GM23248 (cell line): ENCODE measurements at places on chromosomes 11 and 22. TPM values are rescaled to one million over a fixed set of nuclear protein-coding genes. Genes with fewer than 3 reads are reported as not detected.

UCP3 gene
- total RNA-seq, result 0.11 TPM in 1 of 2 replicates, not detected in the other

DNA sequence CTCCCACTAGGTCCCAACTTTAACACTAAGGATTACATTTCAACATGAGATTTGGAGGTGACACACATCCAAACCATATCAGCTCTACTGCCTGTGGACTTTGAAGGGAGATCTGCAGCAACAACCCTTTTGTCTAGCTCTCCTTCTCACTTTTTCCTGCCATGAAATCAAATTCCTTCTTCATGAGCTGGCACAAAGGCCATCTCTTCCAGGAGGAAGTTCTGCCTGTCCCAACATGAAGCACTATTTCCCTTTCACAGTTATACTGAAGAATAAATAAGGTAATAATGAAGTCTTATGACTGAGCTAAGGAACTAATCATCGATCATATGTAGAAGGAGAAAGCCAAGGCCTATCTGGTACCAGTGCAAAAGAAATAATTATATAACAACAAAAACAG lies 253.5 kb upstream of the TENM4 start:
- no peak for DNase-seq

DNA sequence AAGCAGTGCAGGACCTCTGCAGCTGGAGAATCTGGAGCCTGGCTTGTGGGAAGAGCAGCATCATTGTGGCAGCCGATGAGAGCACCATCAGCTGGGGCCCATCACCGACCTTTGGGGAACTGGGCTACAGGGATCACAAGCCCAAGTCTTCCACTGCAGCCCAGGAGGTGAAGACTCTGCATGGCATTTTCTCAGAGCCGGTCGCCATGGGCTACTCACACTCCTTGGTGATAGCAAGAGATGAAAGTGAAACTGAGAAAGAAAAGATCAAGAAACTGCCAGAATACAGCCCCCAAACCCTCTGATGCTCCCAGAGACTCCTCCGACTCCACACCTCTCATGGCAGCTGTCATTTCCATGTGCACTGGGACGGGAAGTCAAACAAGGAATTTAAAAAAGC lies 35.6 kb downstream of the ASRGL1 start:
- DNase-seq, result no peak

DNA sequence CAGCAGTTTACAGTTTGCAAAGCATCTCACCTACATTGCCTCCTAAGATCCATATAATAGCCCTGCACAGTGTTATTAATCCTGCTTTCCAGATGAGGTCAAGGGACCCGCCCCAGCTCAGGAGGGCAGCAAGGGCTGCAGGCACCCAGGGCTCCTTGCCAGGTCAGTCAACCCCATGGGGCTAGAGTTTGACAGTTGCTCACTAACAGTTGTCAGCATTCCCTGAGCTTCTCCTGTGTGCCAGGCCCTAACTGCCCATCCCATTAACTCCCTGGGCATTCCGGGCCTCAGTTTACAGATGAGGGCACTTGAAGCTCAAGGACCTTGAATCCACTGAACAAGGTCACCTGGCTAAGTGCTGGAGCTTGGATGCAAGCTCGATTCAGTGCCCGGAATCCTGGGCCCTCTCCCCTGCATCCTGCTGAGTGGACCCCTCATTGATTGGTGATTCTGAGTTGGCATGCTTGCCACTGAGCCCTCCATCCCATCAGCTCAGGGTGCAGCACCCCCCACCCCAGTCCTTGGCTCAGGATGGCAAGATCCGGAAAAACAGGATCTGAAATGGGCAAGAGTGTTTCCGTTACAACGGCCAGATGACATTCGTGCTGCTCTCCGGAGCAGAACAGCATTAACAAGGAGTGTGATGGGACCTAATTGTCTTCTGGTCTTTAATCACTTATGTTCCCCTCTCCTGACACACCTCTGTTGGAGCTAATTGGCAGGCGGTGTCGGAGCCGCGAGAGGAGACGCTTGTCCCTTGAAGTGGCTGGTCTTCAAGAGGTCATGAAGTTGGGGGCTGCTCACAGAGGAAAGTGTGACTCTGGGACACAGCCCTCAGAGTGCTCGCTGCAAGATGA lies 87.4 kb upstream of the SHISAL1 start:
- no peak for DNase-seq

DNA sequence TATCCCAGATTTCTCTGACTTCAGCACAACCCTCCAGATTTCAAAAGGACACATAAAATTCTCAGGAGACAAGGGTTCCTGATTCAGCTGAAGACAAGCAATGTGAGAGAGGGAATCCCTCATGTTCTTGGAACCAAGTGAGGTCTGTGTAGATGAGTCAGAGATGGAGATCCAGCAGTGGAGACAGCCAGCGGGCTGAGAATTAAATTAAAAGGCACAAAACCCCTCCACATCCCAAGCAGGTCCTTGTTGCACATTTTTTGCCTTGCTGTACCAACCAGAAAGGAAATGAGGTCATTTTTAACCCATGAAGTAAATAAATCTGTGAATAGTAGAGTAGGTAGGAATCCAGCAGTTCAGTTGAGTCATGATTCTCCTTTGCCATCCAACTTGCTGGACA lies 9.7 kb downstream of the MTNR1B start:
- DNase-seq, result peak; percentile 49
